Heart right ventricle (tissue), 16 donors: ENCODE measurements at places on chromosomes 6 and 20.

- H3K36me3 ChIP-seq = no peaks in the 10 kb centered on the region
- H3K27ac ChIP-seq = no peak overlapping the region
- H3K4me1 ChIP-seq = no peaks in the 10 kb centered on the region
- H3K27me3 ChIP-seq = no peaks in the 10 kb centered on the region
- no peak overlapping the region for H3K4me3 ChIP-seq
These were observed 111.2 kb upstream of the PRDM1 start for GRCh38 chr6:105974986-105975385.

DNA sequence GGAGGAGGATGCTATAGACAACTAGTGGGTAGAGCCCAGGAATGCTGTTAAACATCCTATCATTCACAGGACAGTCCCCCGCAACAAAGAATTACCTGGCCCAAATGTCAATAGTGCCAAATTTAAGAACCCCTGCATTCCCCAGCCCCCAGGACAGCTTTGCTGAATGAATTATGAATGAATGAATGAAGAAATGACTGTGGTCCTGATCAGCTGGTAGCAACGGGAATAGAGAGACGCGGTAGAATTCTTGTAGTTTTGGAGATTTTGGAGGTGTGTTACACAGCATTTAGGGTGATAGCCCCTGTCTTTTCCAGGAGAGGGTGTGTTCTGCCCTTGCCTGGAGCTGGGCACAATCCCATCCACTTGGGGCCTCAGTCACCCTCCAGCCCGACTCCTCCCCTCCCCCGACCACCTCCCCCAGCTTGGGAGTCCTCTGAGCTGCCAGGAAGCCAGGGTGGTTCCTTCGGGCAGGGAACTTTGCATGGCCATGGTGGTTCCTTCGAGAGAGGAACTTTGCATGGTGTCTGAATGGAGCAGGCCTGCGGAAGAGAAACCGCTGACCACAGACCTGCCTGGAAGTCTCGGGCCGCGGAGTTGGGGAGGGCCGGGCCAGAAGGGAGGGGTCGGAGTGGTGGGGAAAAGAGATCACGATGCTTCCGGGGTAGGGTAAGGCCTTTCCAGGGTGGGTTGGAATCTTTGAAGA lies 1.0 kb upstream of the HCK start:
- peaks cover 12% of the 10 kb centered on the region for H3K36me3 ChIP-seq
- H3K4me3 ChIP-seq = no peak overlapping the region
- H3K4me1 ChIP-seq = peaks cover 13% of the 10 kb centered on the region

DNA sequence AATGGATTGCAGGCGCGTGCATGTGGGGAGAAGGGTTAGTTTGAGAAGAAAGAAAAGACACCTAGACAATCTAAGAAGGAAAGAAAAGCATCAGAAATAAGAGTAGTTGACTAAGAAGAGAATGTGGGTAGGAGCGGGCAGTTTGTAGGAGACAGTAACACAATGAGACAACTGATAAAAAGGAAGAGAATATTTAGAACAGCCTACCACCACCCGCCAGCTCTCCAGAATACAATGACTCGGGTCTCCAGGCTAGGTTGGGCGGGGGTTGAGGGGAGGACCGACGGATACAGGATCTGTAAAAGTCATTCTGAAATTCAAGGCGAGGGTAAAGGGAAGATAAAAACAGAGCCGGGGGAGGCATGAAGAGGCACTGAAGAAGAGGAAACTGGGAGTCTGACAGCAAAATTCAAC lies 712 bp downstream of the ABHD16A start:
- no peak for DNase-seq
- H3K27me3 ChIP-seq = no peaks in the 10 kb centered on the region
- peak overlapping the region; percentile 95 for H3K27ac ChIP-seq
- H3K4me1 ChIP-seq = peaks cover 13% of the 10 kb centered on the region

GRCh38 chr20:40844332-40844731 lies 155.3 kb upstream of the MAFB start:
- no peak for DNase-seq
- no peak overlapping the region for H3K27ac ChIP-seq
- no peaks in the 10 kb centered on the region for H3K4me1 ChIP-seq
- H3K4me3 ChIP-seq = no peak overlapping the region

DNA sequence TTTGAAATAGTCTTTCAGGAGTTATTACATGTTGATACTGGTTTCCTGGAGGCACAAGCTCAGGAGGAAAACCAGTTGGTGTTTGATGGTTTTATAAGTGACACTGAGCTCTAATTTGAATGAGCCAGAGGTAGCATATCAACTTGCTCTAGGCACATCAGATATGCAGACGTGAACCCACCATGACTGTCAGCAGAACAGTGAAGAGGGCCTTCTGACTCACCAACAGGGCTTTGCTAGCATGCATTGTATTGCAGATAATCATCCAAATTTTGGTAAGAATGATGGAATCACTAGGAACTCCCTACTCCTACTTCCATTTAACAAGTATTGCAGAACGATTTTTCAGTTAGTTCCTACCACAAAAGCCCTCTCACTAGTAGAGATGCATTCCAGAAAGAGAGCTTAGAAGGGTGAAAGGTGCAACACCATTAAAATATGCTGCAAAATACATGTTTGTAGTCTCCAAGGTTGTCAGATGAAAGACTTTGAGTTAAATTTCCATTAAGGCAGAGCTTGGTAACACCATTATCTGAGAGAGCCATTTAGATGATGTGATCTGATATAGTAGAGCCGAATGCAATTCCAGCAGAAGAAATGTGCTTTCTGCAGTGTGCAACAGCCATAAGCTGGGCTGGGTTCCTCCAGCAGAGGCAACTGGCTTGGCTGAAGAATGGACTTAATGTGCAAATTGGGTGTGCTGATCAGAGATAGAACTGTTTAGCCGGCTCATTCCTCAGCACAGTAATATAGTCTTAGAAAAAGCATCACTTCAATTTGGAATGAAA lies 968.7 kb upstream of the ADGRB3 start:
- H3K27me3 ChIP-seq = no peaks in the 10 kb centered on the region
- H3K4me3 ChIP-seq = no peak overlapping the region
- no peaks in the 10 kb centered on the region for H3K4me1 ChIP-seq
- H3K36me3 ChIP-seq = no peaks in the 10 kb centered on the region
- no peak overlapping the region for H3K27ac ChIP-seq
- no peak for DNase-seq

DNA sequence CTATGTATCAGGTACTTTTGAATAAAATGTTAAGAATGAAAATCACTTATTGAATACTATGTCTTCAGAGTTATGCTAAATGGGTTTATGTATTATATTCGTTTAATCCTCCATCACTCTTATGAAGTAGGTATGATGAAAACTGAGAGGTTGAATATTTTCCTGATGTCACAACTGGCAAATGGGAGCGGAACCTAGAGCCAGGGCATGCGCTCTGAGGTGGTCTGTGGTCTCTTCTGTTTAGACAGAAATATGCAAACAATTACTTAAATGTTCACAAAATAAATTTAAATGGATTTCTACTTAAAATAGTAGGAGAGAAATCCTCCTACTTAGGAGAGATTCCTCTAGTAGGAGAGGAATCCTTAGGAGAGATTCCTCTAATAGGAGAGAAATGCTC lies 21.3 kb upstream of the UTRN start:
- no peak overlapping the region for H3K4me3 ChIP-seq
- DNase-seq = no peak
- H3K36me3 ChIP-seq = no peaks in the 10 kb centered on the region
- H3K27ac ChIP-seq = no peak overlapping the region
- H3K27me3 ChIP-seq = no peaks in the 10 kb centered on the region

DNA sequence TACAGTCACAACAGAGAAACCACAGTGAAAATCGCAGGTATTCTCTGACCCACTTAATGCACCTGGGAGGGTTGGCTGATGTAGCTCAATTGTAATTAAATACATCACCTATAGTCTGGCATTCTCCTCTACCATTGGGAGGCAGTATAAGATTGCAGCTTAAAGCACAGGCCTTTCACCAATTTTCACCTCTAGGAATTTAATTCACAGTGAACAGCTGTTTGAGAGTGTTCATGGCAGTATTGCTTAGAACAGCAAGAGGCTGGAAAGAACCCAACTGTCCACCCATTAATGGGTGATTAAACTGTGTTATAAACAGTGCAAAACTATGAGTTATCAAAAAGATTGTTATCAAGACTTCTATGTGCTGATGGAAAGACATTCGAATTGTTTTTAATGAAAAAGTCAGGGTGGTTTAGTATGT lies 2.0 kb downstream of the EDEM2 start:
- peaks cover 37% of the 10 kb centered on the region for H3K36me3 ChIP-seq
- DNase-seq = no peak
- H3K4me1 ChIP-seq = peaks cover 30% of the 10 kb centered on the region
- no peak overlapping the region for H3K4me3 ChIP-seq
- H3K27ac ChIP-seq = peak overlapping the region; percentile 40

GRCh38 chr20:53221731-53222130 lies 249.6 kb downstream of the TSHZ2 start:
- no peaks in the 10 kb centered on the region for H3K36me3 ChIP-seq
- H3K27ac ChIP-seq = no peak overlapping the region
- H3K27me3 ChIP-seq = no peaks in the 10 kb centered on the region
- H3K4me1 ChIP-seq = peaks cover 5% of the 10 kb centered on the region
- DNase-seq = no peak

DNA sequence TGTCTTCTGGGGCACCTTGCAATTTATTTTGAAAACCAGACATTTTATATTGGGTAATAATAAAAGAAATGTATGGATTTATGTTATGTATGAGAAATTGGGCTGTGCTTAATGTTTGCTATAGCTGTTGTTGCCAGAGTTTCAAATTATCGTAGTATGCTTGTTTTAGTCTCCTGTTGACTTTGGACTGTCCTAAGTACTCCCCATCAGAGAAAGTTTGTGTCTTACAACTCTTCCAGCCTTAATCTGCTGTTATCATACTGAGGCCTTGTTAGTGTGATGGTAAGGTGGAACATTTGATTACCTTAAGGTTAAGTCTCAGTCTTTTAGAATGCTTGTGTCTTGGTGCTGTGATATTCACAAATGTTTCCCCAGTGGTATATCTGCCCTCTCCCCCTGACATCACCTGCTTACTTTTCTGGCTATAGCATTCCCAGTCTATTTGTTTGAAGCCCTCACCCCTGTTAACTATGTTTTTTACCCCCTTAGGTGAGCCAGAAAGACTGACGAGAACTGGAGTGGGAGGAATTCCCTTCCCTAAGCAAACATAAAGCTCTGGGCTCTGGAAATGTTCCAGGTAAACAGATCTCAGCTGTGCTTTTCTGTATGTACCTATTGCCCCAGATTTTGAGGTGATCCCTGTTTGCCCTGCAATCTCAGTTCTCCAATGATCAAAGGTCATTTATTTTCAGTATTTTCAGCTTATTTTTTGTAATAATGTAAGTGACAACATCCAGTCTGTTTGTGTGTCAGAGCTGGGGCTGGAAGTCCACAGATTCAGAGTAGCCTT lies 581.1 kb upstream of the CITED2 start:
- H3K27me3 ChIP-seq = no peaks in the 10 kb centered on the region
- no peaks in the 10 kb centered on the region for H3K4me1 ChIP-seq
- H3K27ac ChIP-seq = no peak overlapping the region
- DNase-seq = no peak

DNA sequence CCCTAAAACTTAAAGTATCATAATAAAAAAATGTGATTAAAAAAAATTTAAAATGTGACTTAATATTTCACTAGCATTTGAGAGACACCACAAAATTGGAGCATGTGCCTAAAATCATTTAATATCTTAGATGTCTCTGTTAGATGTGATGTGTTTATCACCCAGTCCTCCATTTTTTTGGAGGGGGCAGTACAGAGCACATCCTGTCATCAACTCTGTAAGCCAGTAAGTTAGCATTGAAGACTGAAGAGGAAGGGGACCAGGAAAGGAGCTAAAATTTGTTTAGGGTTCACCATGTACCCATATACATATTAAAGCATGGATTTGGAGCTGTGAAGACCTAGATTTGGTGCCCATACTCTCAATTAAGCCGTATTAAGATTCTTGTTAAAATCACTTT lies 30.7 kb upstream of the ADIG start:
- no peaks in the 10 kb centered on the region for H3K4me1 ChIP-seq
- H3K4me3 ChIP-seq = no peak overlapping the region
- peaks cover 100% of the 10 kb centered on the region for H3K36me3 ChIP-seq
- no peak for DNase-seq
- H3K27me3 ChIP-seq = no peaks in the 10 kb centered on the region

- no peaks in the 10 kb centered on the region for H3K4me1 ChIP-seq
- H3K27ac ChIP-seq = no peak overlapping the region
- H3K36me3 ChIP-seq = peaks cover 35% of the 10 kb centered on the region
- H3K4me3 ChIP-seq = no peak overlapping the region
- no peaks in the 10 kb centered on the region for H3K27me3 ChIP-seq
- no peak for DNase-seq
These were observed 29.5 kb downstream of the TRMT11 start for GRCh38 chr6:126015863-126016262.

DNA sequence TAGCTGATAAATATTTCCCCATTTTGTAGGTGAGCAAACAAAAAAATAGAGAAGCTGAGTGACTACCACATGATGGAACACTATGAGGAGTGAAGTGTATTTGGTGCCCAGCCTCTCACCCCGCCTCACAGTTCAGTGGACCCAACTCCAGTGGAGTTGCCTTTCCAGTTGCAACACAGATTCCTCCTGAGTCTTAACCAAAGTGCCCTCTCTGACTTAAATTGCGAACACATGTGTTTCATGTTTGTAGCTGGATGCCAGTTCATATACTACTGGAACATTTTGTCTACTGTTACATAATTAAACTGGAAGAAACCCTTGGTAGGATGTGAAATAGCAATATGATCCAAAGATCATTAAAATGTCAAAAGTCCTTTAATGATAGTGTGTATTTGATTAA lies 448.9 kb downstream of the COL12A1 start:
- H3K36me3 ChIP-seq = no peaks in the 10 kb centered on the region
- no peak overlapping the region for H3K27ac ChIP-seq
- no peaks in the 10 kb centered on the region for H3K27me3 ChIP-seq
- H3K4me1 ChIP-seq = no peaks in the 10 kb centered on the region
- DNase-seq = no peak

GRCh38 chr6:158417760-158418098 lies 105.5 kb downstream of the TULP4 start:
- H3K36me3 ChIP-seq = peaks cover 14% of the 10 kb centered on the region
- H3K4me1 ChIP-seq = no peaks in the 10 kb centered on the region
- no peak for DNase-seq
- no peak overlapping the region for H3K27ac ChIP-seq
- no peaks in the 10 kb centered on the region for H3K27me3 ChIP-seq

DNA sequence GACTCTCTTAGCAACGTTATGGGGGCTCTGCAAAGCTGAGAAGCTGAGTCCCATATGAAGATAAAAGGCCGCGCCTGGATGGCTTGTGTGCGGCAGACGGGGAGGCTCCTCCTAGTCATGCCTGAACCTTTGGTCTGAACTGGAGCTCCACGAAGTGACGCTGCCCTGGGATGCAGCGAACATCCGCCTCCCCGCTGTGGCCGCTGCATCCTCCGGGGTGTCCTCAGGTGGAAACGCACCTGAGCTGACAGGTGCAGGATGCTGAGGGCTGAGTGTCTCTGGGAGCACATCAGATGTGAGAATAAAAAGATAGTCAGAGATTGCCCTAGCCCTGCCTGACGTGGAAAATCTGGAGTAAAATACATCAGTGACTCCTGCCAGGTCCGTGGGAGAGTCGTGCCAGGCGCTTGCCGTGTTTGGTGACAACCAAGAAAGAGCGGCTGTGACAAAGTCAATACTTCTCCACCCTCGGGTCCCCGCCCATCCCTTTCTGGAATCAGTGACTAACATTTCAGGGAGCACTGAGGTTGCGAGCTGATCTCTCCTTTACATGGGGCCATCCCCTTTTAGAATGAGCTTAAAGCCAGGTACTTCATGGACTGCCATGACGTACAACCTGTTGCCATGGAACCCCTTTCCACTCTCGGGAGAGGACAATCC lies 162.8 kb upstream of the AFDN start:
- peaks cover 16% of the 10 kb centered on the region for H3K4me1 ChIP-seq
- no peak for DNase-seq
- H3K27me3 ChIP-seq = no peaks in the 10 kb centered on the region
- no peaks in the 10 kb centered on the region for H3K36me3 ChIP-seq
- H3K4me3 ChIP-seq = no peak overlapping the region
- no peak overlapping the region for H3K27ac ChIP-seq
